Neural progenitor cell (in vitro differentiated cells): ENCODE measurements at places on chromosomes 6 and 20.

DNA sequence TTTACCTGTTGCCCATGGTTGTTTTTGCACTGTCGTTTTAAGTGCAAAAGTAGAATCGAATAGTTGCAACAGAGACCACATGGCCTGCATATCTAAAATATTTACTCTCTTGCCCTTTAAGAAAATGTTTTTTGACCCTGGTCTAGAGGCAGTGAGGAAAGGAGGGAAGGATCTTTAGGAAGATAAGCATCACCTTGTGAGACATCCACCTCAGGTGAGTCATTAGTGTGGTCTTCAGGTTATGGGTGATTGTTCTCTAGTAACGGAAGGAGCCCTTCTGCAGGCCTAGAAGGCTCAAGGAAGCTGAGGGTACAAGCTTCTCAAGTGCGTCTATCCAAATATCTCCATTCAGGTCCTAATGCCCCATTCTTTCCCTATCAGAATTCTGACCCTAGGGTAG lies 6.6 kb upstream of the RAB44 start:
- H3K27ac ChIP-seq: no peak overlapping the region
- H3K4me1 ChIP-seq: no peaks in the 10 kb centered on the region
- H3K36me3 ChIP-seq: no peaks in the 10 kb centered on the region
- DNase-seq: no peak
- H3K27me3 ChIP-seq: no peaks in the 10 kb centered on the region

DNA sequence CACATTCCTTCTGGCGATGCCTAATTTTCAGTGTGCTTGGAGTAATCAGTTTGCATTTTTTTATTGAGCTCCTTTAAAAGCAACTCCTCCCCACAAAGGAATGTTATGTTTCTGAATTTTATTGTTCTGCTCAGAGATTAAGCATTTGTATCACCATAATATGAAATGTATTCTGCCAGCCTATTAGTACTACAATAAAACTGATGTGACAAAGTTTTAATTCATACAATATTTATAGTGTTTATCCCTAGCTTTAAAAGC lies 236.9 kb upstream of the ASCC3 start:
- H3K4me3 ChIP-seq: no peak overlapping the region
- H3K27me3 ChIP-seq: no peaks in the 10 kb centered on the region
- no peaks in the 10 kb centered on the region for H3K36me3 ChIP-seq
- H3K4me1 ChIP-seq: peaks cover 8% of the 10 kb centered on the region
- H3K27ac ChIP-seq: no peak overlapping the region

DNA sequence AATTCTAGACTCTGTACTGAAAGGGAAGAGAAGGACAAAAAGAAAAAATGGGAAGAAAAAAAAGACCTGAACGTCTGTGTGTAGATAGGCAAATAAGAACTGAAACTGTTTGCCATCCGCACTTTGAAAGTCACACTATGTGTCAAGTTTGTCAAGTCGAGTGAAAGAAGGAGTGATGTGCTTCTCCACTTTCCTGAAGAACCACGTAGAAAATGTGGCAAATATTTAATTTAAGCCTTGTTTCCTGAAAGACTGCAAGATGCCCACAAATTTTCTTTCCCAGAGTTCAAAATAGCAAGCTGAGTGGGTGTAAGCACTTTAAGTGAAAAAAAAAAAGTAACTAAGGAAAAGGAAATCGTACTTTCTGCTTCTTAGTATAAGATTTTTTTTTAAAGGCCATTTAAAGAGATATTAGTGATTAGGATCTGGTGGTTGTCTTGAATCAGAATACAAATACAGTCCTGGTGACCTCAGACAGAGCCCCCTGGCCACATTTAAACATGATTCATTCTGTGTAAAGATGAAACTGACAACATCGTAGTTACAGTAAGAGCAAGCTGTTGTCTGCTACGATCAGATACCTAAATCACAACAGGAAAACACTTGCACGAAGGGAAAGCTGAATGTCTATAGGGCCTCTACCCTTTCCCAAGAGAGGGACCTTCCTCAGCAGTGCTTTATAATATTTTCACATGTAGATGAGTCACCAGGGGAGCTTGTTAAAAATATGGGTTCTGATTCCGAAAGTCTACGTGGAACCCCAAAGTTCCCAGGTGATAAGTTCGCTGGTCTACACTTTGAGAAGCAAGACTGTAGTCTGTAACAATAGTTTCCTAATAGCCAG lies 102.3 kb downstream of the HIVEP2 start:
- no peaks in the 10 kb centered on the region for H3K27me3 ChIP-seq
- H3K36me3 ChIP-seq: no peaks in the 10 kb centered on the region
- H3K27ac ChIP-seq: no peak overlapping the region
- no peak for DNase-seq
- H3K4me3 ChIP-seq: no peak overlapping the region

GRCh38 chr20:45187693-45188092 lies 13.0 kb downstream of the PI3 start:
- H3K27me3 ChIP-seq: no peaks in the 10 kb centered on the region
- H3K36me3 ChIP-seq: no peaks in the 10 kb centered on the region
- H3K4me3 ChIP-seq: no peak overlapping the region

- no peak for DNase-seq
- H3K4me3 ChIP-seq: no peak overlapping the region
- H3K4me1 ChIP-seq: peaks cover 6% of the 10 kb centered on the region
- peaks cover 5% of the 10 kb centered on the region for H3K27me3 ChIP-seq
These were observed 2.7 kb upstream of the ASXL1 start for GRCh38 chr20:32355417-32355841.

DNA sequence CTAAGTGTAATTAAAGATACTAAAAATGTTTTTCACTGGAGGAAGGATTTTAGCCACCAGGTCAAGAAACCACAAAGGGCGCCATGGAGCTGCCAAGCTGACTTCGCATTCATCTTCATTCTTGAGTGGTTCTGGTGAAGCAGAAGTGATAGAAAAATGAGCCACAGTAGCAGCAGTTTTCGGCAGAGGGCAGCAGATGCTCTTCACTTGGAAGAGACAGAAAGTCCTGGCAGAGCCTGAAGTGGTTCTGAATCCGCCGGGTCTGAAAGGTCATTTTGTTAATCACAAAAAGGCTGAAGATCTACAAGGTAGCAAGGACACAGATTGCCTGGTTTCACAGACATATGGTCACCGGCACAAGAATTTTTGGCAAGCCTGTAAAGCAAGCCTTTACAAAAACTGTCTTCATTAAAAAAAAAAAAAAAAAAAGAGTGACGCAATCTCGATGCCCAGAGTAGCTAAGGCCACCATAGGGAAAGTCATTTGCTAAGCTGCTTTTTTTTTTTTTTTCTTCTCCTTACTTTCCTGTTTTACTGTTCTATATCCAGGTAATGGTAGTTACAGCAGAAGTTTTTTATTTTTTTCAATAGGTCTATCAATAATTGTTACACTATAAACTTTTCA lies 345.1 kb upstream of the AGPAT4 start:
- H3K36me3 ChIP-seq: no peaks in the 10 kb centered on the region
- no peak overlapping the region for H3K27ac ChIP-seq
- H3K4me3 ChIP-seq: no peak overlapping the region
- peaks cover 7% of the 10 kb centered on the region for H3K4me1 ChIP-seq
- peak; percentile 78 for DNase-seq
- no peaks in the 10 kb centered on the region for H3K27me3 ChIP-seq

DNA sequence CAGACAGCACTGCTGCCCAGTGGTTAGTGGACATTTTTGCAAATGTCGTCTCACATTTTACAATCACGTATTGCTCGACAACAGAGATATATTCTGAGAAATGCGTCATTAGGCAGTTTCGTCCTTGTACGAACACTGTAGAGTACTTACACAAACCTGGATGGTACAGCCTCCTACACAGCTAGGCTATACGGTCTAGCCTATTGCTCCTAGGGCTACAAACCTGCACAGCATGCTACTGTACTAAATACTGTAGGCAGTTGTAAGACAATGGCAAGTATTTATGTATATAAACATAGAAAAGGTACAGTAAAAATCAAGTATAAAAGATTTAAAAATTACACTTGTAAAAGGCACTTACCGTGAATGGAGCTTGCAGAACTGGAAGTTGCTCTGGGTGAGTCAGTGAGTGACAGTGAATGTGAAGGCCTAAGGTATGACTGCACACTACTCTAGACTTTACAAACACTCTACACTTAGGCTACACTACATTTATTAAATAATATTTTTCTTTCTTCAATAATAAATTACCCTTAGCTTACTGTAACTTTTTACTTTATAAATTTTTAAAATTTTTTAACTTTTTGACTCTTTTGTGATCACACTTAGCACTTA lies 43.1 kb downstream of the ALDH5A1 start:
- H3K27me3 ChIP-seq: no peaks in the 10 kb centered on the region
- H3K36me3 ChIP-seq: no peaks in the 10 kb centered on the region
- no peak overlapping the region for H3K27ac ChIP-seq
- peaks cover 18% of the 10 kb centered on the region for H3K4me1 ChIP-seq
- DNase-seq: no peak

GRCh38 chr6:145848541-145848940 lies 33.9 kb upstream of the FBXO30 start:
- no peaks in the 10 kb centered on the region for H3K36me3 ChIP-seq
- DNase-seq: no peak
- no peak overlapping the region for H3K27ac ChIP-seq
- H3K4me3 ChIP-seq: no peak overlapping the region
- H3K4me1 ChIP-seq: no peaks in the 10 kb centered on the region

DNA sequence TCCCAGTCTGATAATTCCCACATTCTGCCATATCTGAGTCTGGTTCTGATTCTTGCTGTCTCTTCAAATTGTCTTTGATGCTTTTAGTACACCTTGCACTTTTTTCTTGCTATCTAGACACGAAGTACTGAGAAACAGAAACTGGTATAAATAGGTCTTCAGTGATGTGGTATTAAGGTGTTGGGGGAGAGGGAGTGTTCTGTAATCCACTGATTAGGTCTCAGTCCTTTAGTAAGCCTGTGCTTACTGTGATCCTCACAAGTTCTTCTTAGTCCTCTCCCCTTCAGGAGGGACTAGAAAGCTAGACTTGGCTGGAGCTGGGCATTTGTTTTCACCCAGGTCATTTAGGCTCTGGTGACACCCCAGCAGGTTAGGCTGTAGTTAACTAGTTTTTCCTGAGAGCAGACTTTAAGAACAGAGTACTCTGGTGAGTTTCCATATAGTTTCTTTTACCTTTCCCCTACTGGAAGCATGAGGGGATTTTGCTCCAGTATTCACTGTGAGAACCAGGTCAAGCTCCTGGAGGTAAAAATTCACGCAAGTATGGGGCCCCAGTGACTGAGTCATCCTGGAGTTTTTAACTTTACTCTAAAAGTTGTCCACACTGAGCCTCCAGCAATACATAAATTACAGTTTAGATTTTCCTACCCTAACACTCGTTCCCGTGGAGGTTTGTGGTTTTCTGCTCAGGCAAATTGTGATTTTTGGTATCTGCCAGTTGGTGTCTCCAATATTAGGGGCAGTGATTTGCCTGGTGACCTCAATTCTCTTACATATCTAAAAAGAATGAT lies 154.6 kb downstream of the CDKAL1 start:
- H3K27me3 ChIP-seq: no peaks in the 10 kb centered on the region
- H3K27ac ChIP-seq: no peak overlapping the region
- H3K4me3 ChIP-seq: no peak overlapping the region
- H3K36me3 ChIP-seq: no peaks in the 10 kb centered on the region
- no peak for DNase-seq

- no peaks in the 10 kb centered on the region for H3K27me3 ChIP-seq
- H3K4me1 ChIP-seq: no peaks in the 10 kb centered on the region
- no peak overlapping the region for H3K4me3 ChIP-seq
- DNase-seq: no peak
- H3K27ac ChIP-seq: no peak overlapping the region
- H3K36me3 ChIP-seq: no peaks in the 10 kb centered on the region
These were observed 62.5 kb upstream of the ZNFX1 start for GRCh38 chr20:49340161-49340966.

DNA sequence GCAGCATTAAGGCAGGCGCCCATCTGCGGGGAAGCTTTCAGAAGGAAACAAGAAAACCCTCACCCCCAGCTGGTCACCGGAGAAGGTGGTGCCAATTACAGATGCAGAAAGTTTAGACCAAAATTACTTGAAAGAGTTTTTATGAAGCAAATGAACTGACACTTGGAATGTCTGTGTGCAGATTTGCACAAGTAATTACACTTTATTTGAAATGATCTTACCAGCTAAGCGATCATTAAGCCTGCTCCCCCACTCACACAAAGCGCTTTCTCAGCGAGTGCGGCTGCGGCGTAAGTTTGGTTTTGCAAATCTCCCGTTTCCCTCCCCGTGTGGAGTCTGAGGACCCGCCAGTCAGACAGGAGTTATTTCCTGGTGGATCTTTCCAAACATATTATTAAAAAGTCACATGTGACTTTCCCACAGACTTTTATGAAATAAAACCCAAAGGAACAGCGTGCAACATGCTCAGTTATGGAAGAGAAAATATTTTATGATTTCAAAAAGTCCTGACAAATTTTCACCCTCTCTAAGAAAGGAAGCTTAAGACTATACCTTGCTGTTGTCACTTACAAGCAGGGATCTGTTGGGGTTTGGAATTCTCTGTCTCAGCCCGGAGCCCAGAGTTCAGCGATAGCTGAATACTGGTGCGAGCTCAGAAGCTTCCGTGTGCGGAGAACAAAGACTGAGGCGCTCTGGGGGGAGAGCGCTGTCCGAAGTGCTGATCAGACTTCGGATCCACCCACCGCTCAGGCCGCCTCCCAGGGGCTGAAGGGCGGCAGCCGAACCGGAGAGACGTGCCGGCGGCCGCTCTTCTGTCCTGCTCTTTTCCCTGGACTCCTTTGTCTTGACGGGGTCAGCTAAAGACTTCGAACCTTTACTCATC lies 2.7 kb upstream of the MYT1 start:
- peaks cover 44% of the 10 kb centered on the region for H3K4me1 ChIP-seq
- peak overlapping the region; percentile 36 for H3K4me3 ChIP-seq
- no peak overlapping the region for H3K27ac ChIP-seq
- DNase-seq: peak; percentile 96
- peaks cover 49% of the 10 kb centered on the region for H3K27me3 ChIP-seq

- no peak overlapping the region for H3K27ac ChIP-seq
- DNase-seq: peak; percentile 45
- H3K36me3 ChIP-seq: no peaks in the 10 kb centered on the region
- no peak overlapping the region for H3K4me3 ChIP-seq
- H3K4me1 ChIP-seq: peaks cover 24% of the 10 kb centered on the region
These were observed 81.6 kb upstream of the PREP start for GRCh38 chr6:105484238-105485161.

DNA sequence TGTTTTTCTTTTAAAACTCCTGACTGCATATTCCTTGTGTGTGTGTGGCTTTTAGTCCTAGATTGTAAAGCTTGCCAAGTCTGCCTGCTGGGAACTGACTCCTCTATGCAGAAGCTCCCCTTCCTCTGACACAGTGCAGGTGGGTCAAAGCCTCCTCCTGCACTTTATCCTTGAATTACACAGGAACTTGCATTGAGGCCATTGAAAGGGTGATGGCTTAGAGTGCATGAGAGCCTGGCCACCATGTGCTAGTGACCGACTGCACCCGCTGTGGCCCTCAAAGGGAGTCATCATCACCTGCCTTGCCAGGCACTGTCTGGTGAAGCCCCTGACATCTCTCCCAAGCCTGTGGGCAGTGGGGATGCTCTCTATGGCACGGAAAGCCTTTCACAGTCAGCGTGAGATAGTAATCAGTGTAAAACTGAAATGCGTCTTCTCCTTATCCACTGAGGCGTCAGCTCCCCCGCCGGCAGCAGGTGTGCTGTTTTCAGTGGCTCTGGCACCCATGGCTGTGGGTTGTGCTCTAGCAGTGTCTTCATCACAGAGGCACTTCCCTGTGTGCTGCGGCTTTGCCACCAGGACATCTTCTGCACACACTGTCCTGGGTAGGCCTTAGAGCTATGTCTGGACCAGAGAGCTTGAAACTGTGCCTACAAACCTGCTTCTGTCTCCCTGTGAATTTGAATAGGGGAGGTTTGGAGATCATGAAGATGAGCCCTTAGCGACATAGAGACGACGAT lies 87.9 kb downstream of the THBS2 start:
- no peaks in the 10 kb centered on the region for H3K36me3 ChIP-seq
- H3K4me3 ChIP-seq: no peak overlapping the region
- DNase-seq: no peak
